ENCODE measurements at places on chromosomes 7 and 10.

DNA sequence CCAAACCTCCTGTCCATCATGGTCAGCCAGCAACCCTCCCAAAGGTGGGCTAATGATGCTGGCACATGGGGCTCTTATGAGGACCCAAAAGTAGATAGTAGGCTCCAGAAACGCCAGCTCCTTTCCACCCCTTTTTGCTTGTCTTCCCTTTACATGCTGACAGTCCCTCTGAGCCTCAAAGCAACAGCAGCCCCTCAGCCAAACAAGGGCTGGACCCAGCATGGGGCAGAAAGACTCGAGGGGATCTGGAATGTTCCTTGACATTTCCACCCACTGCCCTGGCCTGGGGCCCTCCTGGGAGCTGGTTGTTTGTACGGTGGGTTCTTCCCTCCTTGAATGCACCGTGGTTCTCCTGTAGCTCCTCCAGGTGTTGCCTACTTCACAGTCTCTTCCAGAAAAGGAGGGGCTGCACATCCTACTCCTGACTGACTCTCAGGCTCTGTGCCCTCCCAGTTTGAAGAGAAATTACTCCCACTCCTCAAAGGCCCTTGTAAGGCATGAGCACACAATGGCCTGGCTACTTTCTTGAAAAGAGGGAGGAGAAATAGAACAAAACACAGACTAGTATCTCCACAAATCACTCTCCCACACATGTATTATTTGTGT lies 21.5 kb upstream of the NUDCD3 start:
- no peak for DNase-seq

GRCh38 chr7:144907577-144907976 lies 71.7 kb upstream of the TPK1 start:
- no peak for DNase-seq

- no peak for DNase-seq
Measured at GRCh38 chr7:68581417-68581816, 1016.9 kb upstream of the AUTS2 start.

DNA sequence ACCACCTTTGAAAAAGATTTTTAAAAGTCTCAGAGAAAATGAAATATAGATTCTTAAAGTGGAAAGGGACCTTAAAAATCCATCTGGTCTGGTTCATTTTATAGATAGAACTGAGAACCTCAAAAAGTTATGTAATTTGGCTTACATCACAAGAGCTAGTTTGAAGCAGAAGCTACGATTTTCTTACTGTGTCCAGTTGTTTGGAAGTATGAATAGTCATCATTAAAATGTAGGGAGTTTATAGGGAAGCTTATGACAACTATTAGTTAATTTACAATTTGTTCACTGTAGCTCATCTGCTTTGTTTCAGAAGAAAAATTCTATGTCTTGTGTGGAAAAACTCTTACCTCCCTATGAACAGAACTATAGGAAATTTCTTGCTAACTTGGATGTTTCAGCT lies 26.9 kb downstream of the ZEB1 start:
- DNase-seq, result no peak

GRCh38 chr7:74355091-74355490 lies 65.9 kb downstream of the CLIP2 start:
- DNase-seq, result no peak

GRCh38 chr7:148932-149790 lies 43.2 kb upstream of the FAM20C start:
- DNase-seq, result peak; percentile 98

GRCh38 chr7:155798673-155799439 lies 13.4 kb downstream of the SHH start:
- DNase-seq, result no peak

DNA sequence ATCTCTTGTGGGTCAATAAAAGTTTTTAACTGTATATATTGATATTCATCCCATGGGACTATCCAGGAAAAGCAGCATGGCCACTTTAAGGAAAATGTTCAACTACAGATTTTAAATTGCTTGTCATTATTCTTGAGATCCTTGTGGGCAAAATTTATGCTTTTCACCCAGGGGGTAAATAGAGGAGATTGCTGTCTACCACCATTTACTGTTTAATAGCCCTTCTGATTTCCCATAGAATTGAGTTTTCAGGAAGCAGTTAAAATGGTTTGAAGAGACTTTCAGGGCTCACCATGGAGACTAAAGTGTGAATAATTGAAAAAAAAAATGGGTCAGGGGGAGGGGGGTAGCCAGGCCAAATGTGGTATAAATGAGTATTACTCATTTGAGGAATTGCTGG lies 901.1 kb upstream of the POT1 start:
- no peak for DNase-seq

- DNase-seq, result no peak
Measured at GRCh38 chr10:91493313-91493712, 83.2 kb downstream of the HECTD2 start.
